ENCODE measurements at places on chromosomes 6 and 20. TPM values are rescaled to one million over a fixed set of nuclear protein-coding genes. Genes with fewer than 3 reads are reported as not detected.

The NOTCH4 gene
- 10.6 TPM for total RNA-seq

The GRM1 gene
- total RNA-seq = not detected

GRCh38 chr6:157063923-157064322, 259.4 kb downstream of the TMEM242 start:
- DNase-seq = no peak

GRCh38 chr20:38885357-38885756, 40.9 kb upstream of the FAM83D start:
- DNase-seq = no peak

- DNase-seq = no peak
Observed at GRCh38 chr6:77986380-77987034, 333.7 kb downstream of the MEI4 start.

Data from tongue (tissue), 3 donors.